D721Med (cell line): ENCODE measurements at places on chromosomes 2 and 18.

DNA sequence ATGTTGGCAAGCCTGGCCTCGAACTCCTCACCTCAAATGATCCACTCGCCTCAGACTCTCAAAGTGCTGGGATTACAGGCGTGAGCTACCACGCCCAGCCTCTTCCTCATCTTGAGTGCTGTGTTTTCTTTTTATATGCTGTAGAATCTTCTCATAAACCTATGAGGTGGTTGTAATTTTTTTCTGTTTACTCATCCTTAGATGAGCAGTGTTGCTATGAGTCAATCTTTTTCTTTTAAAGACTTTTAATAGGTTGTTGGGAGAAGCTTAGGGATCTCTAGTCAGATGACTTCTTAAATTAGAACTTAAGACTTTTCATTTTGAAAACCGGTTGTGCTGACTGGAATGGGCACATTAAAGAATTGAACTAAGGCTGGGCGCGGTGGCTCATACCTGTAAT lies 8.7 kb upstream of the AAK1 start:
- no peak for DNase-seq

GRCh38 chr2:216950547-216950946 lies 90.7 kb upstream of the TNP1 start:
- DNase-seq = no peak

- no peak for DNase-seq
These were observed 97.4 kb downstream of the FSIP2 start for GRCh38 chr2:185835974-185836373.

DNA sequence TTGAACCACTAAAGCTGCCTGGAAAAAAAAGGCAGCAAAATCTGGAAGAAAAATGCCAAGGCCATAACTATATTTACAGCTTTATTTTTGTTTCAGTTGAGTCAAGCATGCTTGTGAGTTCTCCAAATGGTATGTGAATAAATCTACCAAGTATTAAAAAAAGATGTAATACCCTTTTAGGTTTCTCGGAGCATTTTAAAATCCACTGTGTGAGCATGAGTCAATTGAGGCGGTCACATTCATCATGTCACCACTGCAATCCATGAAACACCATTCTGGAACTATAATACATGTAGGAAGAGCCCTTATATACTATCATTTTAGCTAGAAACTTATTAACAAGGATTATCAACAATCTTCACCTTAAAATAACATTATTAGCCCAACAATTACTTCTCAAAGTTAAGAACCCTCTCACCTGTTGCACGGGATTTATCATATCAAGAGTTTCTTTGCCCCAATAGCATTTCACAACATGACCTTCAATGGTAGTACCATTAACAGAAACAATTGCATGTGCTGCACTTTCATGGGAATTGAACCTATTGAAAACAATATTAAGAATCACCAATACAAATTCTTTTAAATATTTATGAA lies 24.2 kb upstream of the C2orf42 start:
- DNase-seq = no peak
